Spinal cord (tissue), 10 donors: ENCODE measurements at places on chromosomes 13 and 19. TPM values are rescaled to one million over a fixed set of nuclear protein-coding genes. Genes with fewer than 3 reads are reported as not detected.

The ONECUT3 gene
- 0.62 TPM for polyA plus RNA-seq

The SPACA4 gene
- not detected for polyA plus RNA-seq

The ZGLP1 gene
- 11.0 TPM for polyA plus RNA-seq

The LRRC8E gene
- polyA plus RNA-seq, result not detected

The SHISA2 gene
- polyA plus RNA-seq, result 4.3 TPM

The C19orf73 gene
- polyA plus RNA-seq, result 3.1 TPM

The RXFP2 gene
- polyA plus RNA-seq, result not detected

The ODAD3 gene
- polyA plus RNA-seq, result 5.2 TPM

The COG3 gene
- 24.7 TPM for polyA plus RNA-seq

The JAK3 gene
- polyA plus RNA-seq, result 4.2 TPM

The C3 gene
- 104 TPM for polyA plus RNA-seq

The MRPL54 gene
- polyA plus RNA-seq, result 43.1 TPM

The KLF5 gene
- 3.8 TPM for polyA plus RNA-seq

The SOX1 gene
- 8.0 TPM for polyA plus RNA-seq

The UBE2L5 gene
- 0.35 TPM for polyA plus RNA-seq

The RPS19 gene
- 1,361 TPM for polyA plus RNA-seq

The TNNT1 gene
- 12.8 TPM for polyA plus RNA-seq

The NKPD1 gene
- 1.1 TPM for polyA plus RNA-seq

The SIGLEC7 gene
- polyA plus RNA-seq, result 0.60 TPM

The ZNF441 gene
- polyA plus RNA-seq, result 13.0 TPM

The FFAR2 gene
- polyA plus RNA-seq, result 0.50 TPM

The SIX5 gene
- 11.2 TPM for polyA plus RNA-seq

The KIR3DL1 gene
- polyA plus RNA-seq, result not detected

The ZSWIM9 gene
- polyA plus RNA-seq, result 13.2 TPM

The GJB2 gene
- polyA plus RNA-seq, result 5.5 TPM

The ERICH4 gene
- not detected for polyA plus RNA-seq

The FOXO1 gene
- polyA plus RNA-seq, result 10.8 TPM

The TGFBR3L gene
- polyA plus RNA-seq, result 4.3 TPM

The IGFL3 gene
- polyA plus RNA-seq, result not detected

The SLC25A41 gene
- 5.6 TPM for polyA plus RNA-seq

The PSENEN gene
- 80.1 TPM for polyA plus RNA-seq

The STXBP2 gene
- polyA plus RNA-seq, result 12.9 TPM

The APOC4 gene
- not detected for polyA plus RNA-seq

The METTL21C gene
- polyA plus RNA-seq, result 0.20 TPM

The C19orf85 gene
- not detected for polyA plus RNA-seq

The ASPDH gene
- 7.7 TPM for polyA plus RNA-seq

The ZNF66 gene
- 4.7 TPM for polyA plus RNA-seq
